ENCODE measurements at places on chromosomes 3 and 15.

GRCh38 chr3:159928071-159928491 is 60.6 kb upstream of the IL12A start:
- no peak for DNase-seq

DNA sequence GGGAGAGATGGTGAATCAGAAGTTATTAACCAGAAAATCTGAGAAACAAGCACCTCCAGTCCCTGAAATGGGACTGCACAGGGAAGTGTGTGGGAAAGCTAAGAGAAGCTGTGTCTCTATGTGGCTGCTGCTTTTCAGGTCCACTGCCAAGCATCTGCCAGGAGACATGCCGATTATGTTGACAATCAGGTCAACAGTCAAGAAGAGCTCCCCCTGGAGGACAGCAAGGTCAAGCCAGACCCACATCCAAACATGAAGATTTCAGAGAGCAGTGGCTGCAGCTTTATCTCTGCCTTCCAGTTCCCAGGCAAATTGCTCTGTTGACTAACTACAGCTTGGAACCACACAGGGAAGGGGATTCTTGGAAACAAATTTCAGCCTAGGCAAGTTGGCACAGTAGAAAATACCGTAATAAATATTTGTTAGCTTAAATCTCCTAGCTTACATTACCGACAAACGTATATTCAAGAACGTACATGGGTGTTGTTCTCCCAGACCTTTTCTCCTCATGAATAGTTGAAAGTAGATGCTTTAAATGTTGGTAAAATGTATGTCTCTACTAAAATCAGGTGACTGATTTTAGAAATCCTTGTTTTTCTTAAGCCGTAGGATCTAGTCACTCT is 394.5 kb upstream of the RARB start:
- DNase-seq, result no peak

DNA sequence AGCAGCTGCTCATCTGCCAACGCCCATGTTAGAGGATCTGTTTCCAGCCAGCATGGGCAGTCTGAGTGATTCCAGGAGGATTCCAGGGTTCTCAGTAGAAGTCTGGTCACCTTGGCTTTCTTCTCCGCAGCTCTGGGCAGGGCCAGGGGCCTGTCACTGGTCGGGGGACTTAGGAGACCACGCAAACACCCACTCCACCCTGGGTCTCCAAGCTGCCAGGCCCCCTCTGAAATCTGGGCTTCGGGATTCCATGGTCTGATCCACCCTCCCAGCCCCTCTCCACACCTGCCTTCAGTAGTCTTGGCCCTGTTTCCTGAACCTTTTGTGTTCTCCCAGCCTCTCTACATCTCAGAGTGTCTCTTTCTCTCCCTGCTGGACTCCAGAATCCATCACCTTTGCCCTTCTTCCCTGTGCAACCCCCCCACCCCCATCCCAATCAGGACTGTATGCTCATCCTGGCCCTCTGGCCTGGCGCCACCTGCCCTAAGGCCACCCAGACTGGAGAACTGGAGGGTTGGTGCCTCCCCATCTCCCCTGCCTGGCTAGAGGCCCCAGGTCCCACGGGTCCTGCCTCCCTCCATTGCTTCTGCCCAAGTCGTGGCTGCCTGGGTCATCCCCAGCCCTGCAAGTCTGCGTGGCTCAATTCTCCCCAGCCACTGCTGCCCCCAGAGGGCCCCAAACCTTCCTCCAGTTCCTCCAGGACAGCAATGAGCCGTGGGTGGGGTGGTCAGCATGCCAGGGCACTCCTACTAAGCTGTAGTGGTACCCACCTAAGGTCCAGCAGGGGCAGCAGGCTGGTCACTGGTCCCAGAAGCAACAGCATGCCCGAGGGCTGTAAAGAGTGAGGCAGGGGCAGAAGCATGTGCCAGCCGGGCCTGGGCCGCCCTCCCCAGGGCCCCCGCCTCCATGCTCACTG is 102.8 kb downstream of the TBC1D2B start:
- no peak for DNase-seq

DNA sequence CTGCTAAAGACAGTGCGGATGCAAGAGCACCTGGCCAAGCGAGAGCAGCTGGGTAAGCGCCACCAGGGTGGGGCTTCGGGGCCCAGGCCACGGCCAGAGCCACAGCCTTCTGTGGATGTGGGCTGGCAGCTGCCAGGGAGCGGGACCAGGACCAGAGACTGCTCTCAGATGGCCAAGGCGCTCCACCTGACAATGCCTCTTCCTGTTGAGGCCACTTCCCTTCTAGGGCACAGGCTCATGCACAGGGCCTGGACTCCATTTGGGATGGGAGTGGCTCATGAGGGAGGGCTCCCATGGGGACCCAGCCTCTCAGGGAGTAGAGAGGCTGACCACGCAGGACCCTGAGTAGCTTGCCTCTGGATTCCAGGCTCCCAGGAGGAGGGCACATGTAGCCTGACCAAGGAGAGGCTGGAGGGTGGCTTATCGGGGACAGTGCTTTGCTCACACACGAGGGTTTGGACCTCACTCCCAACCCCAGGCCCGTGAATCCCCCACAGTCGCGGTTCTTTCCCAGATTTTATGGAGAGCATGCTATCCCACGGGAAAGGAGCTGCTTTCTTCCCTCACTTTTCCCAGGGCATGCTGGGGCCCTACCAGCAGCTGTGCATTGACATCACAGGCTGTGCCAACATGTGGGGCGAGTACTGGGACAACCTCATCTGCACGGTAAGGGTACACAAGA is 25.1 kb downstream of the ACAA1 start:
- DNase-seq, result no peak

GRCh38 chr15:62257996-62258521 is 93.0 kb upstream of the C2CD4B start:
- no peak for DNase-seq

DNA sequence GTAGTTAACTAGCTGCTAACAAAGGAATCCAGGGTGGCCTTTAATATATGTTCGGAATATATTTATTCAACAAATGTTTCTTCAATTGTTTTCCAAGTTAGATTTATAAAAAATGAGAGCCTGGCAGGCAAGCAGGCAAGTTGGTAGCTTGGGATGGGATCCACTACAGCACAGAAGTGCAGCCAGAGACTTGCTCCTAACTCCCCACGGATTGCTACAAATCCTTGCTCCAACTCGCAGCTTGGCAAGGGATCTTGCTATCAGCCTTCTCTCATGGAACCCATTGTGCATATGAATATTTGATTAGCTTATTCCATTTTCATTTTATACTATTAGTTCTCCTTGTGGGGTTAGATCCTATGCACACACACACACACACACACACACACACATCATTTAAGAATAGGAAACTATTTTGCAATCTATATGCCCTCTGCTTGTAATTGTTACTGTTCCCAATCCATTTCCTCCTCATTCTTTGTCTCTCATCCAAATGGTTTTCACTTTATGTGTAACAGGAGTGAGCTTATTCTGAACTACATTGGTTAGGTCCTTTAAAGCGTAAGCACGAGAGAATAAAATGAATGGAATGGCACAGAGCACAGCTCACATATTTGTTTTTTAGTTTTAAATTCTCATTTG is 505.6 kb downstream of the LPP start:
- DNase-seq, result no peak

GRCh38 chr3:15769256-15769915 is 28.4 kb downstream of the ANKRD28 start:
- DNase-seq, result no peak

DNA sequence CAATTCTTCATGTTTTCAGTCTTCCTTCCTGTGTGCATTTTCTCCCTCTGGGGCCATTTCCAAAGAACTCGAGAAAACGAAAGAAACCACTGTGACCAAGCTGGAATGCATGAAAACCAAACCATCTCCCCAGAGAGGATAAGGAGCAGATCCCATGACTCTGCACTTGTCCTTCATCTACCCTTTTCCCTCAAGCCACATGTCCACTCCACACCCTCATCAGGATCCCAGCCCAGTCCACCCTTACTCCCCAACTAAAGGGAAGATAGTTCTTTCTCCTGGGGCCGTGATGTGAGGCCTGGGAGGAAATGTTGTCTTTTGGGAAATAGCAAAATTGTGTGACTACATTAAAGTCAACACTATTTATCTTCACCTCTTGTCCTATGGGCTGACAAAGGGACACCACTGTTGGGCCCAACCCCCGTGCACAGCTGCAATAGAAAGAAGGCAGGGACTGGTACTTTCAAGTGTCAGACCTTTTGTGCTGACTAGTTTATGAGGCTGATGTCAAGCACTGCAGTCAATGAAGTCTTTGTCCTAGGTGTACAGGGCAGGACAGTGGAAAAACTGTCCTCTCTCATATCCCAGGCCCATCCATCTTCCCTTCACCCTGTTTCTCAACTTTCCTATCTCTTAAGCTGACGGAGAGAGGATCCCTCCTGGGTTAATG is 487.1 kb upstream of the NR2F2 start:
- DNase-seq, result no peak

Measured in cardiac septum (tissue), 1 donor.